ENCODE measurements at places on chromosomes 1 and 21. TPM values are rescaled to one million over a fixed set of nuclear protein-coding genes. Genes with fewer than 3 reads are reported as not detected.

Gene HEYL
- total RNA-seq = 45.6 TPM

Gene NTMT2
- not detected for total RNA-seq

Gene VANGL2
- total RNA-seq = 1.3 TPM

Gene AMY1A
- not detected for total RNA-seq

Gene CFAP45
- total RNA-seq = 2.1 TPM

Gene ATP6V1G3
- total RNA-seq = not detected

Gene CLCNKA
- total RNA-seq = 4.7 TPM

Gene GBP4
- 5.8 TPM for total RNA-seq

Gene PEF1
- 69.2 TPM for total RNA-seq

Gene CORT
- not detected for total RNA-seq
